ENCODE measurements at places on chromosomes 2 and 18. TPM values are rescaled to one million over a fixed set of nuclear protein-coding genes. Genes with fewer than 3 reads are reported as not detected.

The OR6B2 gene
- not detected for polyA plus RNA-seq

The CIAO1 gene
- polyA plus RNA-seq = 80.3 TPM

The L3MBTL4 gene
- polyA plus RNA-seq = 4.1 TPM

The PRSS56 gene
- not detected for polyA plus RNA-seq

The TMEM200C gene
- 2.3 TPM for polyA plus RNA-seq

The TNFAIP6 gene
- 2.1 TPM for polyA plus RNA-seq

Data from renal pelvis (tissue), 12 donors.